Adipose tissue (tissue), 3 donors: ENCODE measurements at places on chromosomes 3 and 15. TPM values are rescaled to one million over a fixed set of nuclear protein-coding genes. Genes with fewer than 3 reads are reported as not detected.

Gene SLC24A5
- not detected for polyA plus RNA-seq

Gene PROS1
- 21.7 TPM for polyA plus RNA-seq

Gene MAP1A
- polyA plus RNA-seq, result 0.45 TPM

Gene EFCAB12
- 0.56 TPM for polyA plus RNA-seq

Gene TRPM1
- polyA plus RNA-seq, result 1.5 TPM

Gene RETNLB
- not detected for polyA plus RNA-seq

Gene NUP210
- polyA plus RNA-seq, result 0.67 TPM
